Nephron progenitor cell (in vitro differentiated cells): ENCODE measurements at places on chromosomes 5 and 9.

GRCh38 chr5:62017092-62017491, 288.9 kb upstream of the KIF2A start:
- DNase-seq: no peak

- DNase-seq: no peak
Observed at GRCh38 chr9:113387560-113388230, 10.9 kb upstream of the HDHD3 start.

GRCh38 chr9:133342069-133342406, 5.9 kb downstream of the MED22 start:
- no peak for DNase-seq

DNA sequence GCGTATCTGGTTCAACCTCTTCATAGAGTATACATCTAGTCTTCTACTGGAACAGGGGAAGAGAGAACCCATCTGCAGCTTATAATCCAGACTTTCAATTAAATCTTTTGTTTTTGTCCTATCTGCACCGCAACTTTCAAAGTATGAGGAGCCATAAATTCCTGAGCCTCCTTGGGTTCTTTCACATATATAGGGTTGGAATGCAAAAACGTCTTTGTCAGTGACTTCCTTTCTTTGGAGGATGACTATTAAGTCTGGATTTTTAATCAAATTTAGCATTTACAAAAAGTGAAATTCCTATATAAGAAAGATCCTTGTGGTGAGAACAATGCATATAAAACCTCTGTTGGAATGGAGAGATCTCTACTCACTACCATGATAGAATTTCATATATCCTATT, 370.8 kb downstream of the TMEM38B start:
- no peak for DNase-seq
